ENCODE measurements at places on chromosomes 6 and 20.
A peak's percentile ranks its signal among the peaks of the same experiment; 100 is the strongest.

- no peak for DNase-seq
Observed at GRCh38 chr6:144408161-144408560, 123.0 kb downstream of the UTRN start.

- no peak for DNase-seq
Observed at GRCh38 chr20:47348539-47349142, 7.9 kb downstream of the ZMYND8 start.

GRCh38 chr6:71028236-71028876 is 71.5 kb upstream of the B3GAT2 start:
- DNase-seq: no peak

- no peak for DNase-seq
Observed at GRCh38 chr6:152093711-152094110, 286.2 kb downstream of the ESR1 start.

DNA sequence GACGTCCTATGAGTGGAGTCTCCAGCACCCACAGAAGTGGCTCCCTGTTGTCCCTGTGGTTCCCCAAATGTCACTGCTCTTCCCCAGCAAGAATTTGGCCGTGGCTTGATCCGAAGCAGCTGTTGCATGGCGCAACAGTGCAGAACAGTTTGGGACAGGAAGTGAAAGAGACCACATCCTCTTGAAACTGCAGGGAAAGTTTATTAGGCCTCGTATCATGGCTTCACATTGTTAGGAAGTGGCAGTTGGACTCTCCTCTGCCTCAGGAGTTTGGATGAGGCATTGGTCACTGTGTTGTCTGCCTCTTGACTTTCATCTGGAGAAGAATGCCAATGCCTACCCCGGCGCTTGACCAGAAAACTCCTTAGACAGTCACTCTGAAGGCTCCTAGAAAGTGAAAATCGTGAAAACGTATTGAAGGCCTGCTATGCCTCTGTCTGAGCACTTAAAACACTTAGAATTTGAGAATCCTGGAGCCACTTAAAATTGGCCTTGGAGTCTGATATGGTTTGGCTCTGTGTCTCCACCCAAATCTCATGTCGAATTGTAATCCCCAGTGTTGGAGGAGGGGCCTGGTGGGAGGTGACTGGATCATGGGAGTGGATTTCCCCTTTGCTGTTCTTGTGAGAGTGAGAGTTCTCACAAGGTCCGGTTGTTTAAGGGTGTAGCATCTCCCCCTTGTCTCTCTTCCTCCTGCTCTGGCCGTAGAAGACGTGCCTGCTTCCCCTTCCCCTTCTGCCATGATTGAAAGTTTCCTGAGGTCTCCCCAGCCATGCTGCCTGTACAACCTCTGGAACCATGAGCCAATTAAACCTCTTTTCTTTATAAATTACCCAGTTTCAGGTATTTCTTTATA is 334.9 kb upstream of the JARID2 start:
- no peak for DNase-seq

- DNase-seq: no peak
Observed at GRCh38 chr6:45895569-45895968, 120.1 kb downstream of the CLIC5 start.

- DNase-seq: no peak
Observed at GRCh38 chr6:88499845-88500699, 333.9 kb upstream of the CNR1 start.

- DNase-seq: no peak
Observed at GRCh38 chr6:131382631-131383030, 190.4 kb upstream of the ARG1 start.

DNA sequence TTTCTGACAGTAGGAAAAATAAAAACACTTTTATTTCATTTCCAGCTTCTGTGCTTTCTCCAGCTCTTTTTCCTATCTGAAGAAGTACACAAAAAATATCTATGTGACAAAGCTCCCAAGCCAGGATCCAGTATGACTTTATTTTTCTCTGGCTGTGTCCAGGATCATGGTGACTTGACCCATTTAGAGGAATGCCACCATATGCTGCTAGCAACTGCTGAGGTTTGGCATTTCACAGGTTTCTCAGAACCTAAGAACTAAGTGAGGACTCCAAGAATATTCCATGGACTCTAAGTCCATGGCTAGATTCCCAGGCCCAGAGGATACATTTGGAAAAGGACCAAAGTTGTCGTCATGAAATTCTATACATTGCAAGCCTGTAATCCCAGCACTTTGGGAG is 876.6 kb upstream of the FLRT3 start:
- DNase-seq: no peak

DNA sequence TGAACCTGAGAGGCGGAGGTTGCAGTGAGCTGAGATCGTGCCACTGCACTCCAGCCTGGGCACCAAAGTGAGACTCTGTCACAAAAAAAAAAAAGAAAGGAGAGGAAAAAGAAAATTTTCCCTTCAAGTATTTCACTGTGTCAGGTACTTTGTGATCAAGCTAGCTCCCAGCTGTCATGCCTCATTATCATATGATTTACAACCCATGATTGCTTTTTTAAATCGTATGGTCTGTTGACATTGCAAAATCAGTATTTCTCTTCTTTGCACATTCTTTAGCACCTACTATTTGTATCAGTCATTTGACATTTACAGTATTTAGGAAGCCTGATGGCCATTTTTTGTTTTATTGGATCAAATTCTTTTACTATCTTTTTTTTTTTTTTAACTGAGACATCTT is 22.4 kb downstream of the SASH1 start:
- DNase-seq: no peak

GRCh38 chr6:163883984-163884383 is 469.5 kb downstream of the QKI start:
- no peak for DNase-seq

- DNase-seq: no peak
Observed at GRCh38 chr6:70846207-70846835, 110.5 kb downstream of the B3GAT2 start.

DNA sequence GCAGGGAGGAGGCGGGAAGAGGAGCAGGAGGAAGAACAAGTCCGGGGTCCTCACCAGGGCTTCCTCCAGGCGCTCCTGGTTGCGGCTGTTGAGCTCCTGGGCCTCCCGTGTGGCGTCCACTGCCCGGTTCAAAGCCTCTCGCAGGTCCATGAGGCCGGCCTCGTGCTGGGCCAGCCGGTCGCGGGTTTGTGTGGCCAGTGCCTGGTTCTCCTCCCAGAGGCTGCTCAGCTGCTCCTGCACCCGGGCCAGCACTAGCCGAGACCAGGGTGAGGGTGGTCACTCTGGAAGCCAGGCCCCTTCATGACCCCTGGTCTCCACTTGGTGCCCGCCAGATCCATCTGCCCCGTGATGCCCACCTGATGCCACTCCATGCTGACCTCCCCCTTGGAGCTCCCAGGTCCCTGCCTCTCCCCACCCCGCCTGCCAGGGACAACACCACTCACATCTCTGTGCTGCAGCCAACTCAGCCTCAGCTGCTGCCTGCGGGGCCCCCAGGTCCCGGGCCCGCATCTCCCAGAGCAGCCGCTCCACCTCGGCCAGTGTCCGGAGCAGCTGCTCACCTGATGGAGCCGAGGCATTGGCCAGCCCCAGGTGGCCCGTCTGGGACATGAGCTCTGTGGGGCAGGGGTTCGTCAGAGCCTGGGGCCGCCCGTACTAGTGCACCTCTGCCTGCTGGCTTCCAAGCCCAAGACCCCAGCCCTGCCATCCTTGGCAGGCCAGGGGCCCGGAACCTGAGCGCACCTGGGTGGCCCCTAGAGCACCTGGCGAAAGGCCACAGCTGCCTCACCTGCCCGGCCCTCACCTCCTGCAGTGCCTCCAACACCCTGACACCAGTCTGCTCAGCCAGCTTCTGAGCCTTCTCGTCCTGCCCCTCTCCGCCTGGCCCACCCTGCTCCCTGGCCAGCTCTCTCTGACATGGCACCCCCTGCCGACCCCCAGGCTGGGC is 15.9 kb downstream of the ADRM1 start:
- no peak for DNase-seq

GRCh38 chr6:4287372-4287771 is 152.0 kb upstream of the ECI2 start:
- no peak for DNase-seq

DNA sequence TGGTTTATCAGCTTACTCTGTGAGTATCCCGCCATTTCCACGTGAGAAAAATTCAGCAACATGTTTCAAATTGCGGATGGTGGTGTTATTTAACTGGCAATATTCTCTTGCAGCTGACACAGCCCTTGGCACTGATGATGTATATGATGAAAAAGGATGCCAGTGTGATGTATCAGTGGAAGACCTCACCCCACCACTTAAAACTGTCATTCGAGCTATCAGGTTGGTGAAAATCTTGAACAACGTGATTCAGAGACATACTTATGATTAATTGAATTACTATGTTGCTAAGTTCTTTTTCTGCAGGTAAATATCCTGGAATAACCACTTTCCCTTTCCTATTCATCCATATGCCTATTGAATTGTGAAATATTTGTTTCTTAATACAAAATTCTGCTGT is 55.7 kb downstream of the KHDC1L start:
- no peak for DNase-seq

GRCh38 chr6:38279963-38280588 is 359.7 kb downstream of the BTBD9 start:
- no peak for DNase-seq

DNA sequence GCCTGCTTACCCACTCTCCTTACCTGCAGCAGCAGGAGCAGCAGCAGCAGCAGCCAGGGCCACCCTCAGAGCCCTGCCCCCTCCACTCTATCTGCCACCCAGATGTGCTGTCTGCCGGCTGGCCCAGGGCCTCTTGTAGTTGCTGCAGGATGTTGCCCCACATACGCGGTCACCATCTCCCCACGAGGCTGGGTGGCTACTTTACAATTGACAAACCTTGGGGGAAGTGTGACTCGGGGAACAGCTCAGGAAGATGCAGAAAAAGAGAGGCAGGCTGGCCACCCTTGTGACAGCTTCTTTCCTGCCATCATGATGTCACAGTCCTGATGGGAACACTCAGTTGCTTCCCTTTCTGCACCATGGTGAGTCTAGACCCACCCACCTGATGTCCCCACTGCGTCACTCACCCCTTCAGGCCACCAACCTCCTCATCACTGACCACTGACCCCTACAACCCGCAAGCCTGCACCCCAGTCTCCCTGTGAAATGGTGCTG is 14.5 kb downstream of the TREM1 start:
- DNase-seq: peak; percentile 57

DNA sequence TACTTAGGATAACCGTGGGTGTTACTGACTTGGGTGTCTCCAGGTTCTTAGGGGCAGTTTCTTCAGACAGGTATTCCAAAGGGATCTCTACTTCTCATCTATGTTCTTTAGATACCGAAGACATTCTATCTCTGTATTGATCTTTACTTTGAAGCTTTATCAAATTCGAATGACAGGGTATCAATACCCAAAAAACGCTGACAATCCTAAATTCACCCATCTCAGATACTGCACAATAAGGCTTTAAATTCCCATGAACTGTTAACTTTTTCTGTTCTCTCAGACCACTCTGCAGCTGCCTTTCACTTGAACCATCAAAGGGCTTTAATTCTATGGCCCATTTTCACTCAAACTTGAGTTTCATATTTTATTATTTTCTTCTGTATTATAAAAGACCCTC is 72.1 kb downstream of the ZDHHC14 start:
- no peak for DNase-seq

DNA sequence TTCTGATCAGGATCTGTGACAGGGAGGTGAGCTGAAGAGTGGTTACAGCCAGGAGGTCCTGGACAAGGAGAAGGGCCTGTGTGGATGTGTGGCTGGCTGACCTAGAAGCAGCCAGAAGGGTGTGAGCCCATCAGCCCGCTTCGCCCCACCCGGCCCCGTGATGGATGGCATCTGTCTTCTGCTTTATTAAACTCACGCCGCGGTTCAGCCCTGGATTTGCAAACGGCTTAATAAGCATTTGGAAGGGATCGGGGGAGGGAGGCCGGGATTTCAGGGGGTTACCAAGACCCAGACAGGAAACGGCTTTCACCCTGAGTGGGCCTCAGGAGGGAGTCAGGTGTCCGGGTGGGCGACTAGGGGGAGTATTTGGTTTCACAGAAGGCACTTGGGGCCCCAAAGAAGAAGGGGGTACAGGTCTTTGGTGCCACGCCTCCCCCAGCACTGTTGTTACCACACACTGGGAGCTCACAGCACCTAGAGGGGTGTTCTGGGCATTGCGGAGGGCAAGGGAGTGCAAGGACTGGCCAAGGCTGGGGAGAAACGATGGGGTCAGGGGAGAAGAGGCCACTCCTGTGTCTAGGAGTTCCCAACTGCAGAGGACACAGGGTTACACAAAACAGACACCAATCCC is 53.8 kb upstream of the FOXP4 start:
- DNase-seq: no peak

DNA sequence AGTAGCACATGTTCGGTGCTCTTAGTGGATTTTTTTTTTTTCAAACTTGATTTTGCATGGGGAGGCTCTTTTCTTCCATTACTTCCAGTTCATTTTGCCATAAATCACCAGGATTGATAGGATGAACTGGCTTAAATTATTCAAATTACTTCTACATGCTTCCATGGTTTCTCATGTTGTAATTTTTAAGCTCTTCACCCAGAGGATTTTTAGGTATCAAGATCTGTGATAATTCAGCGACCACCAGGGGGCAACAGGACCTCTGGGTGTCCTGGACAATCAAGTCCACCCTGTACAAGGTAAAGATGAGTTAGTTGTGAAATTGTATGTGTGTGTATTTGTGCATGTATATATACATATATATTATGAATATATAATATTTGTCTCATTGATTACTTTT is 4.2 kb upstream of the EPHA7 start:
- peak; percentile 49 for DNase-seq

DNA sequence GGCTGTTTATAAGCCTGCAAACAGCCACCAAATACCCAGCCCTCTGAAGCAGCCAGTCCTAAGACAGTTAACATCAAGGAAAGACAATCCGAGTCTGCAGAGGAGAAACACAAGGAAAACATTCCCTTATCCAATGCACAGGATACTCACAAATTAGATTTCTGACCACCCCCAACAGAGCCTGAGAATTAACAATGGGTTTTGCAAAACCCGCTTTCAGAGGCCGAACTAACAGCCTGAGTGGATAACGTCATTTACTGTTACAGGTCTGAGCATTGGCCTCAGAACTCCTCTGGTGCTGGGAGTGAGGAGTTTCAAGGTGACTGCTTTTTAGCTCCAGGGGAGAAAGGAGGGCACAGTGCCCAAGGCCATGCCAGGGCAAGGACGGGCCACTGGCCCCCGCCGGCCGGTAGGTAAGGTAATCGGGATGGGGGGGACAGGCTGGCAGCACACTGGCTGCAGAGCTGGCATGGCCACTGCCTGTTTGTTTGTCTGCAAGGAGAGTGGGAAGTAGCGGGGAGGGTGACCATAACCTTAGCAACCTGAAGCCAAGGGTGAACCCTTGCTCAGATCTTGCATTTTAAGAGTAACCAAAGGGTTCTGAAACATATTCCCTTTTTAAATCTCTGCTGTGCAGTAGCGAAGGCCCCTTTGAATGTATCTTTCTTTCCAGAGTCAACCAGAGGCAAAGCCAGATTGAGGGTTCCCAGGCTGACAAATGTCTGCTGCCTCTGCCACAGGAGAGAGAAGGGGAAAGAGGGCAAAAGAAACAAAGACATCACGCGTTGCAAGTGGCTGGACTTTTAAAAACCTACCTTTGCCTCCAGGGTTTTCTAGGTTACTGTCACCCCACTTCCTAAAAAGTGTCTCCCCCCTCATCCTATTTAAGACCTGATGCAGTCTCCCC is 3.9 kb downstream of the ZMYND8 start:
- DNase-seq: no peak

Data from dorsolateral prefrontal cortex (tissue), 122 donors.